ENCODE measurements at places on chromosomes 5 and 9. TPM values are rescaled to one million over a fixed set of nuclear protein-coding genes. Genes with fewer than 3 reads are reported as not detected.

DNA sequence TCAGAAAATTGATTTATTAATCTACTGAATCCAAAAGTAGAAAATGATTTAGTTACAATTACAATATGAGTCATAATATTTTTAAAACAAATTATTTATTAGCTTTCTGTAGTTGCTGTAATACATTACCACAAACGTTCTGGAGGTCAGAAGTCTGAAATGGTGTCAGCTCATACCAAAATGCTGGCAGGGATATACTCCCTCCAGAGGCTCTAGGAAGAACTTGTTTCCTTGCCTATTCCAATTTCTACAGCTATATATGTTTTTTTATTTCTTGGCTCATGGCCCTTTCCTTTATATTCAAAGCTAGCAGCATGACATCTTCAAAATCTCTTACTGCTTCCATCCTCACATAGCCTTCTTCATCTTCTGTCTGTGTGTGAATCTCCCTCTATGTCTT is 667.9 kb upstream of the ITGA1 start:
- no peak for DNase-seq

- no peak for DNase-seq
These were observed 453.5 kb downstream of the MTRR start for GRCh38 chr5:8322484-8322883.

DNA sequence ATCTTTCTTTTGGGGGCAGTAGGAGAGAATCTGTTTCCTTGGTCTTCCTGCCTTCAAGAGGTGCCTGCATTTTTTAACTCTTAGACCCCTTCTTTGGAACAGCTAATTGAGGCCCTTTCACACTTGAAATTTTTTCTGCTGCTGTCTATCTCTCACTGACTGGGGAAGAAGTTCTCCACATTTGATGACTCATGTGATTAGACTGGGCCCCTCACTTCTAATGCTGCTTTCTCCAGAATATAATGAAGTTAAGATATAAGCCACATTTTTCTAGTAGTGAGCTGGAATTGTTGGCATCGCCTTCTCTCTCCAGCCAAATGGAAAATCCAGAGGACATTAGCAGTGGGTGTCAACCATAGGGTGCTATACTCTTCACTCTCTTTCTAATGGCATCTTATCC is 12.4 kb downstream of the ZNF474 start:
- DNase-seq, result no peak

FBXO38 gene
- 62.2 TPM for total RNA-seq

- no peak for DNase-seq
These were observed at the start of gene TIFAB for GRCh38 chr5:135452321-135453030. TSS of gene TIFAB (minus strand) at chr5:135452351. CDS start at chr5:135449939, 2,412 bp downstream.

- no peak for DNase-seq
These were observed 20.7 kb downstream of the BRD3 start for GRCh38 chr9:134046894-134047681.

- DNase-seq, result no peak
These were observed 61.8 kb downstream of the CHSY3 start for GRCh38 chr5:129966071-129966470.

GRCh38 chr5:154302161-154302560 is 111.6 kb downstream of the GALNT10 start:
- peak; percentile 69 for DNase-seq

DNA sequence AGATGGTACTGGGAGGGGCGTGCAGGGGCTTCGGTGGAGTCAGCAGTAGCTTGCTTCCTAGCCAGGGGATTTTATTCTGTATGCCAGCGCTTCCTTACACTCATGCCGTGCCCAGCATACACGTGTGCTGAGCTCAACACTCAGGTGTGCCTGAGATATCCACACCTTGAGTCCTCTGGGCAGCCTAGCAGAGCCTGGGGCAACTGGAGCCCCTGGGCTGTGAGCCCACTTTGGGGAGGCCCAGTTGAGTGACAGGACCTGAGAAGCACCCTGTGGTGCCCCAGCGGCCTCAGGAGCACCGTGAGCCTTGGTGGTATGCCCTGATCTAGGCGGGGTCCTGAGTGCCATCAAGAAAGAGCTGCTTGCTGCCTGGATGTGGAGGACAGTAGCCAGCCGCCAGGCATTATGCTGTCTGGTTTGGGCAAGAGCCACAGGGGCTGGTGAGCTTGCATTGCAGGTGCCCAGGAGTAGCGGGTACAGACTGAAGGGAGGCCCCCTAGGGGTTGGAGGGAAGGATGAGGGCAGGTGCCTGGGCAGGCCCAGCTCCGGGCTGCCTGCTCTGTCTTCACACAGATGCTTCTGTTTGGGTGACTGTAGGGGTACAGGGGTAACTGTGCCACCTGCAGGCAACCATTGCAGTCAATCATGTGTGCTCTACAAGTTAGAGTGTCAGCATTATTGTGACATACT is 42.9 kb downstream of the BNIP1 start:
- DNase-seq, result no peak

Data from heart right ventricle (tissue), 16 donors.